Chondrocyte (in vitro differentiated cells): ENCODE measurements at places on chromosomes 3 and 15. TPM values are rescaled to one million over a fixed set of nuclear protein-coding genes. Genes with fewer than 3 reads are reported as not detected.

DNA sequence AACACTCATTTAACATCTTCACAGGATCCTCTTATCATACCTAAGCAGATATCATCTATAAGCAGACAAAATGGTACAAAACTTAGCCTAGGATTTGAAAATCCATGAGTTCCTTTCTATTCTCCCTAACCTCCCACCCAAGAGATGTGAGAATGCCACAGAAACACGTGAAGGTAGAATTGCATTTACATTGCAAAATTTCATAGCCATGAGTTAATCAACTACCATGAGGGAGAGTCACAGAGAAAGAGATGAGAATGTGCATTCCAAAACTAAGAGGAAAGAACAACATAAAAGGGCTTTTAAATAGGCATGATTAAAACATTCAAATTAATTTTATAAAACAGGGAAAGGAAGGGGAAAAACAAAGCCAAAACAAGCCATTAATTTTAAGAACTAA is 806.2 kb downstream of the NTRK3 start:
- DNase-seq = no peak

DNA sequence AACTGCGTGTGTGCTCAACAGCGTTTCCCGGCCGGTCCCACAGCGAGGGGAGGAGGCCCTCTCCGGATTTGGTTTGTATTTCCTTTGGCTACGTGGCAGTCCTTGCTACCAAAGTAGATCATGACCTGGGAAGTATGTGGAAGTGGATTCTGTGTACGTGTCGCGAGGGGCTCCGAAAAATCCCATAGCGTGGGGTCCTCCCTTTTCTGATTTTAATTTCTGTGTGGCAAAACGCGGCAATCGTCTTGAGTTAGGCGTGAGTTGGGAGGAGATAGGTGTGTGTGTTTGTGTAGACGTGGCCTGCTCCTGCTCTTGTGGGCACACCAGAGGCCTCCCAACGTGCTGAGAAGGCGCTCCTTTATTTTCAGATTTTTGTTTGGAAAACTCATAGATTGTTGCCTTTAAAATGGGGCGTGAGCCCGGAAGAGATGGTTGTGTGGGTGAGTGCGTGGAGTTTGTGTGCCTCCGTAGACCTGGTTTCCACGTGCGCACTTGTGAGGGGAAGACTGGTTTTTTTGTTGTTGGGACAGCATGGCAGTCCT is 1.2 kb downstream of the TRIM71 start:
- peak; percentile 18 for DNase-seq

- DNase-seq = no peak
Observed at GRCh38 chr3:59308684-59309083, 258.9 kb upstream of the CFAP20DC start.

GRCh38 chr15:78752492-78753358 is 58.5 kb downstream of the ADAMTS7 start:
- DNase-seq = peak; percentile 53

DNA sequence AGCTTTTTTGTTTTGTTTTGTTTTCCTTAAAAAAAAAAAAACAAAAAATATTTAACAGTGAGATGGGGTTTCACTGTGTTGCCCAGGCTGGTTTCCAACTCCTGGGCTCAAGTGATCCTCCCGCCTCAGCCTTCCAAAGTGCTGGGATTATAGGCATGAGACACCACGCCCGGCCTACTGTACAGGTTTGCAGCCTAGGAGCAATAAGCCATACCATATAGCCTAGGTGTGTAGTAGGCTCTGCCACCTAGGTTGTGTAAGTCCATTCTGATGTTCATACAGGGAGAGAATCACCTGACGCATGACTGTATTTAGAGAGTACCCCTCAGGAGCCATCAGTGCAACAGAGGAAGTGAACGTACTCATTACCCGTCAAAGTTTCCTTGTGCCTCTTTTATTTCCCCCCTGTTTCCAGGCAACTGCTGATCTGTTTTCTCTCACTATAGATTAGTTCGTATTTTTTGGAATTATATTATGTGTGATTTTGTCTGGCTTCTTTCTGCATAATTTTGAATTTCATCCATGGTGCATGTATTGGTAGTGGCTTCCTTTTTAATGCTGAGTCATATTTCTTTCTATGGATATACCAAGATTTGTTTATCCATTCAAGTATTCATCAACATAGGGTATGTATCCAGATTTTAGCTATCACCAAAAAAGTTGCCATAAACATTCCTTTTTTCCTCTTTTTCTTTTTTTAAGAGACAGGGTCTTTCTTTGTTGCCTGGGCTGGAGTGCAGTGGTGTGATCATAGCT is 9.9 kb downstream of the ACAD9 start:
- no peak for DNase-seq

DNA sequence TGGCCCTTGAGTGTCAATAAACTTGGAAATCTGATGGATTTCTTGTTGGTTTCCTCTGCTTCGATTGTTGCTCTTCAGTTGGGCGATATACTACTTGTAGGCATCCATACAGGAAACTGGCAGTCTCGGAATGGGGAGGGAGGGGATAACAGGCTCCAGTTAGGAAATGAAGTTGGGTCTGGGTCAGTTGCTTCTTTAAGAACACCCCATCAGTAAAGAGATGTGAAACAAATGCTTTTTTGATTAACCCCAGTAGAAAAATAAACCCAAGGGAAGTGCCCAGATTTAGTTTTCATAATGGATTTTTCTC is 681 bp downstream of the CHMP2B start:
- DNase-seq = no peak

GRCh38 chr15:74378848-74379247 is 11.4 kb upstream of the CYP11A1 start:
- no peak for DNase-seq

DNA sequence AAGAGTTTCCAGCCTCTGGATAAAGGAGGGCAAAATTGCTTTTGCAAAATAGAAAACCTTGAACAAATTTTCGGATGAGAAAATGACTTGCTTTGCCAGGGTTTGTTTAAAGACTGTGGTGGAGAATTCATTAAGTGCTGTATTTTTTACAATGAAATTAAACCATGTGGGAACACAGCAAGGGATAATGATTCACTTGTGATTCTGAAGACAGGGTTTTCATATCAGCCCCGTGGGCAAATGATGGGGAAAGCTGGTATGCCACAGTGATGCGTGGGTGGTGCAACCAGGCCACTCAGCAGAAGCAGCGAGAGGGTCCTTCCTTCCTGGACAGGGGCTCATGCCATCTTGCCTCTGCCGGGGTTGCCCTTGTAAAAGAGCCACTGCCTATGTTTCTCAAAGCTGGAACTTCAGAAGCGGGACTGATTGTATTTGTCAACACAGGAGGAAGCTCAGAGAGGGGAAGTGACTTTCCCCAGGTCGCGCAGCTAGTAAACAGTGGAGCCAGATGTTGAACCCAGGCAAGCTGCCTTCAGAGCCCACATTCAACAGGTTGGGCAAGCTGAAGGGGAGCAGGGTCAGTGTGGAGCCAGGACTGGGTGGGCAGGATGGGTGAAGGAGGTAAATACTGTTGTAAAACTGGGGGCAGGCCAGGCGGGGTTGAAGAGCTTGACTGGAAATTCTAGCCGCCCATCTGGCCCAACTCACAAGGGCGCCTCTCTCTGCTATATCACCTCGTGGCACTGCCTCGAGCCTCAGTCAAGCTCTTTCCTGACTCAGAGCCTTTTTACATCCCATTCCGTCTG is 79.1 kb downstream of the TOP2B start:
- DNase-seq = no peak

- DNase-seq = no peak
Observed at GRCh38 chr3:191426311-191426710, 34.7 kb upstream of the PYDC2 start.

SKOR1 gene
- total RNA-seq = 0.15 to 0.27 TPM (median 0.22 TPM) in 3 replicates

IP6K2 gene
- 68.8 to 109 TPM (median 72.3 TPM) in 3 replicates for total RNA-seq

ZNF197 gene
- total RNA-seq = 15.9 to 20.2 TPM (median 16.6 TPM) in 3 replicates

ICE2 gene
- total RNA-seq = 32.1 to 42.8 TPM (median 37.3 TPM) in 3 replicates
